ENCODE measurements at places on chromosomes 2 and 18. TPM values are rescaled to one million over a fixed set of nuclear protein-coding genes. Genes with fewer than 3 reads are reported as not detected.
A peak's percentile ranks its signal among the peaks of the same experiment; 100 is the strongest.

Gene CFAP65
- not detected for total RNA-seq

Gene SCYGR2
- not detected for total RNA-seq

Gene CRYGC
- total RNA-seq, result not detected

Gene C2orf15
- 5.1 TPM for total RNA-seq

Gene PLCL1
- total RNA-seq, result 28.7 TPM

Gene B3GNT7
- 13.4 TPM for total RNA-seq

Gene PLGLB2
- total RNA-seq, result not detected

Gene ATIC
- 45.5 TPM for total RNA-seq

Gene AGAP1
- 70.7 TPM for total RNA-seq

Gene RAB6C
- not detected for total RNA-seq

Gene DPYSL5
- total RNA-seq, result not detected

Gene GCG
- total RNA-seq, result not detected

Gene TRMT61B
- total RNA-seq, result 2.3 TPM

GRCh38 chr18:34970106-34970505 is 71.1 kb upstream of the MAPRE2 start:
- H3K27ac ChIP-seq, result no peak overlapping the region
- DNase-seq, result no peak
- no peaks in the 10 kb centered on the region for H3K27me3 ChIP-seq
- no peaks in the 10 kb centered on the region for H3K36me3 ChIP-seq
- no peaks in the 10 kb centered on the region for H3K4me1 ChIP-seq

DNA sequence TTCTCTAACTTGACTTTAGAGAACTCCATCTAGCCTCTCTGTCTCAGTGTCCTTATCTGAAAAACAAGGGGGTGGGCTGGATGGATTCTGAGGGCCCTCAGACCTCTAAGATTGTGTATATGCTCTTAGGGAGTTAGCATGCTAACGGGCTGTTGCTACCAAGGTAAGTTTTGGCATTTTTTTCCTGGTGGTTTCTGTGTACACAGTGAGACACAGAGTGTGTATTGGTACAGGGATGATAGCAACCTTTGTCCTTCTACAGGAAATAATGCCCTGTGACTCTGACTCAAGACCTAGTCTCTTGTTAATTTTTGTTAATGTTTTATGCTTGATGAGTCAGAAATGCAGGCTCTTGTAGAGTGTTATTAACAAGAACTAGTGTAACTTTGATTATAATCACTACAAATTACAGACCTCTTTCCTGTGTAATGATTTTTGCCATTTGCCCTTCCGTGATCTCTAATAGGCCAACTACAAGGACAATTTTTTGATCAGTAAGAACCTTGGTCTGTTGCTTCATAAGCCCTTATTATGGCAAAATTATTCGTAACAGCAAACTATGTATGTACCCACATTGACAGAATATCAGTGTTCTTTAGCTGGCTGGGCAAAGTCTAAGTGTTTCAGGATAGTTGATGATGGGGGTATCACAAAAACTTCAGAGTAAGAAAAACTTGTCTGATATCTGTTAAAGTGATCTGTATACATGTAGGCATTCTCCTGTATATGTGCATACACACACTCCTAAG is 89.7 kb downstream of the SPTBN1 start:
- no peak overlapping the region for H3K4me3 ChIP-seq
- peaks cover 18% of the 10 kb centered on the region for H3K4me1 ChIP-seq
- H3K27ac ChIP-seq, result peak overlapping the region; percentile 11
- H3K27me3 ChIP-seq, result no peaks in the 10 kb centered on the region
- no peaks in the 10 kb centered on the region for H3K36me3 ChIP-seq

- H3K36me3 ChIP-seq, result no peaks in the 10 kb centered on the region
- no peak for DNase-seq
- H3K4me3 ChIP-seq, result no peak overlapping the region
- peaks cover 46% of the 10 kb centered on the region for H3K4me1 ChIP-seq
- no peaks in the 10 kb centered on the region for H3K27me3 ChIP-seq
- H3K27ac ChIP-seq, result peak overlapping the region; percentile 64
Measured at GRCh38 chr2:23554054-23554697, 169.2 kb downstream of the KLHL29 start.

DNA sequence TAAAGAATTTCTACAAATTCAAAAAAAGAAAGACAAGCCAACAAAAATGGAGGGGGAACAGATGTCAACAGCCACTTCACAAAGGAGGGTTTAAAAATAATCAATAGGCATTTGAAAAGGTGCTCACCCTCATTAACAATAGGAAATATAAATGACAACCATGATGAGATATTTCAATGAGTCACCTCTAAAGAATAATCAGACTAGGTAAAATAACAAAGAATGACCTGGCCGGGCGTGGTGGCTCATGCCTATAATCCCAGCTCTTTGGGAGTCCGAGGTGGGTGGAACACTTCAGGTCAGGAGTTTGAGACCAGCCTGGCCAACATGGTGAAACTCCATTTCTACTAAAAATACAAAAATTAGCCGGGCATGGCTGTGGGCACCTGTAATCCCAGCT is 133.6 kb downstream of the KCNE4 start:
- no peaks in the 10 kb centered on the region for H3K27me3 ChIP-seq
- no peaks in the 10 kb centered on the region for H3K36me3 ChIP-seq
- no peak overlapping the region for H3K27ac ChIP-seq
- H3K4me3 ChIP-seq, result no peak overlapping the region
- no peaks in the 10 kb centered on the region for H3K4me1 ChIP-seq

- H3K36me3 ChIP-seq, result peaks cover 94% of the 10 kb centered on the region
- no peak overlapping the region for H3K4me3 ChIP-seq
- H3K27me3 ChIP-seq, result no peaks in the 10 kb centered on the region
- no peak for DNase-seq
- H3K4me1 ChIP-seq, result no peaks in the 10 kb centered on the region
Measured at GRCh38 chr2:171741189-171741588, 53.9 kb downstream of the DYNC1I2 start.

GRCh38 chr2:29262681-29263260 is 147.6 kb downstream of the CLIP4 start:
- H3K27me3 ChIP-seq, result no peaks in the 10 kb centered on the region
- peak; percentile 38 for DNase-seq
- no peaks in the 10 kb centered on the region for H3K4me1 ChIP-seq
- H3K27ac ChIP-seq, result no peak overlapping the region

DNA sequence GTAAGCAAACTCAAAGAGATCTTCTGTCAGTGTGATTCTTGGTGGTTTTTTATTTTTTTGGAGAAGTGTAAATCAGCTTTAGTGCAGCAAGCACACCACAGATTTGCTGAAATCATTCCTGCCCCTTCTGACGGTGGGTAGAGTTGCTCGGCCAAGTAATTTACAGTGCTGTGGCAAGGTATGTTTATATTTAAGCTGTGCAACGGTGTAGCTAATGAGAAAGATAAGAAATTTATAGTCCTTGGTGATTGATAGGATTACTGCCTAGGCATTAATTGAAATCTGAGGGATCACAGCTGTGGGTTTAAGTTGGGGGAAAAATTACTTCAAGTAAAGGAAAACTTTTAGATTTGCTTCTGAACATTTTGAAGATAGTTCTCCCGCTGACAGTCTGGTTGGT is 286.6 kb downstream of the AGAP1 start:
- DNase-seq, result no peak
- no peaks in the 10 kb centered on the region for H3K4me1 ChIP-seq
- no peaks in the 10 kb centered on the region for H3K27me3 ChIP-seq
- no peak overlapping the region for H3K4me3 ChIP-seq
- H3K27ac ChIP-seq, result no peak overlapping the region
- H3K36me3 ChIP-seq, result peaks cover 4% of the 10 kb centered on the region

- no peak overlapping the region for H3K27ac ChIP-seq
- H3K36me3 ChIP-seq, result no peaks in the 10 kb centered on the region
- H3K27me3 ChIP-seq, result no peaks in the 10 kb centered on the region
- no peak overlapping the region for H3K4me3 ChIP-seq
Measured at GRCh38 chr18:37574113-37574512, 8.5 kb upstream of the CELF4 start.

- H3K36me3 ChIP-seq, result no peaks in the 10 kb centered on the region
- H3K4me3 ChIP-seq, result no peak overlapping the region
- H3K27ac ChIP-seq, result no peak overlapping the region
- no peaks in the 10 kb centered on the region for H3K27me3 ChIP-seq
- no peaks in the 10 kb centered on the region for H3K4me1 ChIP-seq
Measured at GRCh38 chr18:21191596-21192307, 50.3 kb upstream of the GREB1L start.

GRCh38 chr2:47767880-47768609 is 14.9 kb upstream of the MSH6 start:
- peaks cover 3% of the 10 kb centered on the region for H3K27me3 ChIP-seq
- H3K4me3 ChIP-seq, result no peak overlapping the region
- H3K4me1 ChIP-seq, result no peaks in the 10 kb centered on the region
- peak; percentile 77 for DNase-seq

- no peak overlapping the region for H3K4me3 ChIP-seq
- H3K27me3 ChIP-seq, result no peaks in the 10 kb centered on the region
- H3K36me3 ChIP-seq, result no peaks in the 10 kb centered on the region
- H3K4me1 ChIP-seq, result peaks cover 13% of the 10 kb centered on the region
Measured at GRCh38 chr2:157620956-157621355, 7.7 kb downstream of the ACVR1C start.

- no peaks in the 10 kb centered on the region for H3K36me3 ChIP-seq
- H3K4me1 ChIP-seq, result peaks cover 6% of the 10 kb centered on the region
- peak; percentile 43 for DNase-seq
- no peak overlapping the region for H3K4me3 ChIP-seq
- H3K27me3 ChIP-seq, result no peaks in the 10 kb centered on the region
Measured at GRCh38 chr2:38409156-38410102, 32.4 kb upstream of the ATL2 start.

DNA sequence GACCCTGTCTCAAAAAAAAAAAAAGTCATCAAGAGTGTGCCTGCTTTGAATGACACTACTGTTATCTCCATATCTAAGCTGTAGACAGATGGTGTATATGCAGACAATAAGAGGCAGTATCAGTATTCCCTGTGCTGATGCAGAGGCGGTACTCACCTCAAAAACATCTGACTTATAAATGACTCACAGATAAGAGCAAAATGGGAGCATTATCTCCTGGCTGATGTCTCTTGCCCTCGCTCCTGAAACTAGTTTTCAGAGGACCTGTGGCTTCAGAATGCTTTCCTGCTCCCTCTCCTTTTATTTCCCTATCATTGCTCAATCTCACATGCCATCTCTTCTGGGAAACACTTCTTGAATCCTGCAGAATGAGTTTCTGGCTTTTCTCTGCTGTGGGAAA is 289.6 kb downstream of the PTPRM start:
- H3K27me3 ChIP-seq, result no peaks in the 10 kb centered on the region
- H3K4me1 ChIP-seq, result no peaks in the 10 kb centered on the region
- no peak overlapping the region for H3K27ac ChIP-seq
- H3K4me3 ChIP-seq, result no peak overlapping the region
- H3K36me3 ChIP-seq, result no peaks in the 10 kb centered on the region

DNA sequence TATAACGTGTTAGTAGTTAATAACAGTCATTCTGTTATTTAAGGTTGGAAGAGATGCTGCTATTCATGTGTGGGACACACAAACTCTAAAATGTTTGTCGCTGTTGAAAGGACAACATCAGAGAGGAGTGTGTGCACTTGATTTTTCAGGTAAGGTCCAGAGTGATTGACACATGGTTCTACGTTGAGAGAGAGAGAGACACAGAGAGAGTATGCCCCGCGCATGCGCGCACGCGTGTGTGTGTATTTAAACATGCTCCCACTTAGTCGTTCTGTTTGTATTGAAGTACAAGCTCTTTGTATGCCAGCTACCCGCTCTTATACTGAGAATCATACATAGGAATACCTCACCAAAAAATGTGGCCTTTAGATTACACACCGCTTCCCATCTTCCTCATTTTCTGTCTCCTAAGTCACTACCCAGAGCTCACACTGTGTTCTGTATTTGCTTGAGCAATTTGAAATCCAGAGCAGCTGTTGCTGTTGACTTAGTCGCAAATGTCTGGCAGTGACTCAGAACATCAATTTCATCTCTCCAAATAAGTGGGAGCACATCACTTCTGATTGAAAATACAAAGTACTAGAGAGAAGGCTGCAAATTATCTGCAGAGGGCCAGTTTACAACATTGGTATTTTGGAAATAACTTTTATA is 148.1 kb downstream of the EML6 start:
- no peaks in the 10 kb centered on the region for H3K36me3 ChIP-seq
- no peak for DNase-seq
- no peaks in the 10 kb centered on the region for H3K4me1 ChIP-seq
- H3K27me3 ChIP-seq, result no peaks in the 10 kb centered on the region
- no peak overlapping the region for H3K27ac ChIP-seq
- no peak overlapping the region for H3K4me3 ChIP-seq

DNA sequence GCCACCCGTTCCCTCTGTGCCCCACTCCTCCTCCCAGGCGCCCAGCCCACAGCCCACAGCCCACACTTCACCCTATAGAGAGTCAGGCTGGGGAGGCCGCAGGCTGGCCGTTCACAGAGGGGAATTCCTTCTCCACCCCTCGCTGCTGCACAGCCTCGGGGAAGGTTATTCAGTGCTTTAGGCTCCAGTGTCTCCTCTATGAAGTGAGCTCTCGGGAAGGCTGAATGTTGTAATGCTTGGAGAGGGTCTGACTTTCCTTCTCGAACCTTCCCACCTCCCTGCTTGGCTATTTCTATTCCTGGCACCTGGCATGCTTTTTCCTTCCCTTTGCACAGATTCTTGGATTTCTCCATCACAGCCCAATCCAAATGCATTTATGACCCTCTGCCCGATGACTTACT is 62.5 kb upstream of the SMAD7 start:
- H3K4me1 ChIP-seq, result no peaks in the 10 kb centered on the region
- H3K4me3 ChIP-seq, result no peak overlapping the region
- H3K27ac ChIP-seq, result no peak overlapping the region
- no peaks in the 10 kb centered on the region for H3K36me3 ChIP-seq
- DNase-seq, result no peak
- no peaks in the 10 kb centered on the region for H3K27me3 ChIP-seq

DNA sequence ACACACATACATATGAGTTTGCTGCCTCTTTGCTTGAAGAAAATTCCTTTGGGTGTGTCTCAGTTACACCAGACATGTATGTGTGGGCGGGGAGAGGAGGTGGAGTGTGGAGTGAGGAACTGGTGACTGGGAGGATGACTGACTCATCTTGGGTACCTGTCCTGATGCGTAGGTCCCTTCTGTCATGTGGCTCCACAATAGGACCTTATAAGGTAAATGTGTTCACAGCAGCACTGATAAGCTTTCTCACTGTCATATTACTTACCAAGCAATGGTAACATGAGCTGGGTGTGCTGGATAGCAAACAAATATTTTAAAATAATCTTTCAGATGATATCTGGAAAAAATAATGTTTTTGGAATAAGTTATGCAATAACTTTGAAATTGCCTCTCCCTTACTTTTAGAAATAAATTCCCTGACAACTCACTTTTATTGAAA is 45.1 kb downstream of the SLC9A2 start:
- H3K4me3 ChIP-seq, result no peak overlapping the region
- no peaks in the 10 kb centered on the region for H3K36me3 ChIP-seq
- DNase-seq, result peak; percentile 38

- no peaks in the 10 kb centered on the region for H3K27me3 ChIP-seq
- H3K4me3 ChIP-seq, result no peak overlapping the region
- no peak for DNase-seq
- H3K36me3 ChIP-seq, result no peaks in the 10 kb centered on the region
- no peaks in the 10 kb centered on the region for H3K4me1 ChIP-seq
Measured at GRCh38 chr2:226618875-226619605, 180.6 kb downstream of the IRS1 start.
